ENCODE measurements at places on chromosomes 3 and 15.

DNA sequence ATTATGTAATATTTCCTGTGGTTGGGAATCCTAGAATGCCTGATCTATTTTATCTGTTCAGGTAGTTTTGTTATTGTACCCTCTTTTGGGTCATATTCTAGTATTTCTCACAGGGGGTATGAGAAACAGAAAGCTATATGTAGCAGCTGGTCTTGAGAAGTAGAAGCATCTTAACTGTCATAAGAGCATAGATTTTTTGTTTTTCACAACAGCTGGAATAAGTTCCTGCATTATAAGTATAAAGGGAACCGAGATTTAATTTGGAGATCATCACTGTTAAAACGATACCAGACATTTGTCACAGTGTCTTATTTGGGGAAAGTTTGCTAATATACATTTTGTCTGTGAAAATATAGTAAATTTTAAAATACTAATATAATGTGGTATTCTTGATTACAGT is 4.8 kb downstream of the RAP2B start:
- no peak for DNase-seq

DNA sequence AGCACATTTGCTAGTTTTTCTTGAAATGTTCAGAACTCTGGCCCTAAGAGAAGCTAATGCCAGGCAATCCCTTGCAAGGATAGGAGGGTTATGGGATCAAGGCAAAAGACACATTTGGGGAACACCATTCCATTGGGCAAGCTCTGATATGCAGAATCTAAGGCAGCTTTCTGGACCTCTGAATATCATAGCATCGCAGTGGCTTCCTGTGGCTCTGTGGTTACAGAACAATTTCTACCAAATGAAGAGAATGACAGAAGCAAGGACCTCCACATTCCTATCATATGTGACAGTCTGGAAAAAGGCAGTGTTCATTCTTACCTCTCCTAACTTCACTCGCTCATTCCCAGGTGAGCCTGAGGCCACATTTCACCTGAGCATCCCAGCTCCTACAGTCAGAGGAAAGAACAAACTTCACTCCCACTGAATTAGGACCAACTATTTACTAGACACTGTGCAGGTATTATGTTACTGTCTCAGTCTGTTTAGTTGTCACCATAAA is 836.1 kb upstream of the CFAP20DC start:
- DNase-seq, result no peak

GRCh38 chr15:41018534-41018933 is 65.3 kb downstream of the CHAC1 start:
- DNase-seq, result no peak

- no peak for DNase-seq
Observed at GRCh38 chr3:134345202-134345601, 29.0 kb downstream of the AMOTL2 start.

DNA sequence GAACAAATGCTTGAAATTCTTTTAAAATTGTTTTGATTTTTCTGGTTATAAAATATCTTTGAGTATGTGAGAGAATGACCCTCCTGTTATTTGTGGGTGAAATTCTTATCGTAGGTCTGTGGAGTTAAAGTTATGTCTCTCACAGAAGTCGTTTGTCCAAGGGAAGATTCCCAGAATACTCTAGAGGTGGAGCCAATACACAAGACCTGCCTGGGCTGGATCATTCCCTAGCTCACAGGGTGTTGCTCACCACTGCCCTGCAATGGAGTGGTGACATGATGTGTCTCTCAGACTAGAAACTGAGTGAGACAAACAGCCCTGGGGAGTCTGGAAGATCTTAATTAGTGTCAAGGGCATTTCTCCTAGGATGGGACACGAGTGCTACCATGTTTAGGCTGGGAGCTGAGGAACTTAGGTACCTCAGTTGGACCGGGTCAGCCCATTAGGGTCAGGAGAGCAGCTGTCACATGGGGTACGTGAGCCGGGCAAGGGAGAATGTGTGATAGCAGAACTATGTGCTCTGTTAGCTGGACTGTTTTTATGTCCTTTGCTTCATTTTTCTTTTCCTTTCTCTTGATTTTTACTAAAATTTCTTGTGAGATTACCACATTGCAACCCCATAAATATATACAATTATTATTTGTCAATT is 53.6 kb upstream of the MYO5C start:
- DNase-seq, result no peak

DNA sequence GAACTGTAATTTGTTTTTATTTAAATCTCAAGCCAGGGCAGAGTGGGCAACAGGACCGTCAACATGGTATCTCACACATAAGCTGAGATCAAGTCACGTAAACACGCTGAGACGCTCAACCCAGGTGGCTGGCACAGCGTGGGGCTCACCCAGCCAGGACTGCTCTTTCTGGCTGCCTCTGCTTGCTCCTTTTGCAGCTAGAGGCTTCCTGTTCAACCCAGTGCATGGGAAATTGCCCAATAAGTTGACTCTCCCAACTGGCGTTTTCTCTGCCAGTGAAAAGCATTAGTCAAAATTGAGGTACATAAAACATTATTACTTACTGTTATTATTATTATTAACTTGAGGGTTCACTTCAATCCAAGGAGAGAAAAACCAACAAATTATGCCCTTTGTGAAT is 398.1 kb downstream of the NR2F2 start:
- DNase-seq, result no peak

GRCh38 chr3:149575213-149575960 is 82.4 kb downstream of the WWTR1 start:
- DNase-seq, result no peak

DNA sequence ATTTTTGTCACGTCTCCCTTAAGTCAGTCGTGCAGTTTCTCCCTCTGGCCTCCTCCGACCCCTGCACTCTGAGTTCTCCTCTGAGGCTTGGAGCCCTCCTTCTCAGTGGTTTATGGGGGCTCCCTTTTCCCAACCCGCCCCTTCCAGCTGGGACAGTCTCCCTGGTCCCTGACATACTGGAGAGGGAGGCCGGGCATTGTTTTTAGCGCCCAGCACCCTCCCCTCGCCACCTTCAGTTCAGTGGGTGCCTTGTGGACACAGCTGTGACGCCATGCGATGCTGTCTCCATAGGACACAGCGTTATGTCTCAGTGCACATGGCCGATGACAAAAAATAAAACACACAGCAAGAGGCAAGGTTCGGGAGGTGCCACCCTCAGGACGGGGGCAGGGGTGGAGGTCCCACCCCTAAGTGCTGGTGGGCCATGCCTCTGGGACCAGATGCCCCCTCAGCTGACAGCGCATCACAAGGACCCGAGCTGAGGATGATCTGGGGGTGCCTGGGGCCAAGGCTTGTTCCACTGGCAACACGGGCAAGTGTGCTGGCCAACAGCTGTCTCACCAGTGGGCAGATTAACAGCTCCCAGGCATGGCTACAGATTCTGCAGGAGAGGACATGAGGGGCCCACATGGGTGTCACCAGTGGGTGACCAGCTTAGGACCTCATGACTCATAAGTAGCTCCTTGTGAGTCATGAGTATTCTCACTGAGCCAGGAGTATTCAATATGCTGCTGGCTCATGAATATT is 81.6 kb downstream of the PLXNA1 start:
- no peak for DNase-seq

GRCh38 chr15:68515371-68516095 is 63.3 kb upstream of the CORO2B start:
- no peak for DNase-seq

- no peak for DNase-seq
Observed at GRCh38 chr3:194879126-194879877, 193.6 kb downstream of the FAM43A start.

GRCh38 chr3:155079746-155080487 is at the start of gene MME:
TSS of gene MME (plus strand) at chr3:155080319. CDS start at chr3:155084168, 3,849 bp downstream.
- no peak for DNase-seq

- no peak for DNase-seq
Observed at GRCh38 chr3:132979606-132980005, 58.6 kb upstream of the TMEM108 start.

DNA sequence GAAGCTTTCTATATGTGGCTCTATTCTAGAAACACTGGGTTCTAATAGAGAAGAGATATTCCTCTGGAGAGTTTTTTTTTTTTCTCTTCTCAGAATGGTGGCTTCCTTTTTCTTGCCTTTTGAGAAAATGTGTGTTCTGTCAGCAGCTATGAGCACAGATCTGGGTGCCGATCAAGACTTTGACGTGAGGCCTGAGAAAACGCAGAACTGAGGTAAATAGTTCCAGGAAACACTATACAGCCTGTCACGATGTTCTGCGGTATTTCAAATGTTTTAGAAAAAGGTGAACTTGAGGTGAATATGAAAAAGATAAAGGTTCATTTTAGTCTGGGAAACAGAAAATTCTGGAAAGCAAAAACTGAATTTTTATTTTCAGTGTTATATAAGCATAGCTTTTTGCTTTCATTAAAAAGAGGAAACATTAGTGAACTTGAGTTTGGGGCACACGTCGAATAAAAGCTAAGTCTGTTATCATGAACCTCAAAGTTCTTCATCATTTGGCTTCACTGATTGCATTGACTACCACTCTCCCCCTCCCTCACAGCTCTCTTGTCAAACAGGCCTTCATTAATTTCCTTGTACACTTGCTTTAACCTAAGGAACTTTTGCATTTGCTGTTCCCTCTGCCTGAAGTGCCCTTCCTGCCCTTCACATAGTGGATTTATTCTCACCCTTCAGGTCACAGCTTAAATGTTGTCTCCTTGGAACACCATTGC is 265.1 kb downstream of the NFKBIZ start:
- DNase-seq, result no peak

Data from activated T-cell treated with anti-CD3 and anti-CD28 coated beads, Interleukin-2, amount 50 U/mL, for 1 hour (primary cell).